ENCODE measurements at places on chromosomes 3 and 15.

- no peak for DNase-seq
Observed at GRCh38 chr3:192597506-192597905, 129.8 kb downstream of the FGF12 start.

DNA sequence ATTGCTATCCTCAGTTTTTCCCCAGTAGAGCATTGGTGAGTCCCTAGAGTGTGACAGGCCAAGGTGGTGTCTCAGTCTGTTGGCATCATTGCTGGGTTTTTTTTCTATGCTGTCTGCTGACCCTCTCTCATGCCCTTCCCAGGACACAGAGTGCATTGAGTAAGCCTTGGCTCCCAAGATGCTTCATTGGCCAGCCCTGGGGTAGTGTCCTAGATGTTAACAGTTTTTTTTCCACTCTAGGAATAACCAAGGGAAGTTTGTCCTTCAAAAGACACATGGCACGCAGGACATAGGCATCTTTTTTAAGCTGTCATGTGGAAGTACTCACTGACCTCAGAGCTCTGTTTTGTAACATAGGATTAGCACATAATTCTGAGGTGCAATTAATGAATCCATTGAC lies 19.5 kb downstream of the ADAMTSL3 start:
- no peak for DNase-seq

DNA sequence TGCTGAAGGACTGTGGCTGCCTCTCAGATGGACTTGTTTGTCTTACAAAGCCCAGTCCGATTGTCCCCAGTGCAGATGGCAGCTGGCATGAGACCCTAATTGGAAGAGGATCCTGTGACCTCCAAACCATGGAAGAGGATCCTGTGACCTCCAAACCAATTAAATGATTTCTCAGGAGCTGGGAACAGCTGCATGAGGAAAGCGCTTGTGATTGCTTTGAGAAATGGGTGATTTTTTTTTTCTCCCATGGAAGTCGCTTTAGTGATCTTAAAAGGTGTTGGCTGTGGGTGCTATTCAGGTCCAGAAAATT lies 68.4 kb upstream of the LARS2 start:
- DNase-seq, result no peak

GRCh38 chr3:159189994-159190669 lies 388.3 kb downstream of the MFSD1 start:
- DNase-seq, result no peak

GRCh38 chr15:39088156-39088555 lies 492.7 kb upstream of the THBS1 start:
- no peak for DNase-seq

DNA sequence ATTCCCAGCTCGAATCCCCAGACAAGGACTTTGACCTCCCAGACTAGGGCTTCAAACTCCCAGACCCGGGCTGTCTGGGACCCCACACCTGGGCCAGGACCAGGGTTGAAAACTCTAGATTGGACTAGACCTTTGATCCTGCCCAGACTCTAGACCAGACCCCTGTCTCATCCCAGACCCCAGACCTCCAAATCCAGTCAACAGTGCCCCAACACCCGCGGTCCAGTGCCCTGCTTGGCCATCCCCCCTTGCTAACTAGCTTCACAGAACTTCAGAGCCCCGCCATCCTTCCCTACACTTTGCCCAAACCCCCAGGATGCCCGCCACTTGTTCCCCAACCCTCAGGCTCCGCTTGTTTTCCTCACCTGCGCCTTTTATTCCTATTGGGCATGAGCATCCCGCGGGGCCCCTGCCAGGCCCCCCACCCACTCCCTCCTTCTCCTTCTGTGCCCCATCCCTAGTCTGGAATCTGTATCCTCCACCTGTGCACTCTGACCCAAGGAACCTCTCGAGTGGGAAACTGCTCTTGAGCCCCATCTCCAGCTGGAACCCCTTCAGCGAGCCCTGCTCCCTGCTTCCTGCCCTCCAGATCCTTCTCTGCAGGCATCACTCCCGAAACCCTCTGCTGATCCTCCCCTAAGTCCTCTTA lies 604 bp downstream of the GNAI2 start:
- DNase-seq, result no peak

DNA sequence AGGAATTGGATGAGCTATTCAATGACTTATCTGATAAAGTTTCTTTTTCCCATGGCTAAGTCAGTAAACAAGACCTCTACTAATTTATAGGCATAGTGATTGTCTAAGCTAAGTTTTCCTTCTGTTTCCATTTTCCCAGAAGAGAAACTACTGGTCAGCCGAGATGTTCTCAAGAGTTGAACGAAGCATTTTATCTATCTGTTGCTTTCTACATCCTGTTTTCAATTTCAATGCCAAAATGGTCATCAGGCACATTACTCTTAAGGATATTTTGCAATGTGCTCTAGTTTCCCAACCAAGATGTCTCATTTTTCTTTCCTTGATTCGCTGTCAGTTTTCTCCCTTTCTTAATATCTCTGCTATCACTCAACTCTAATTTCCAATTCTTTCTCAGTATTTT lies 228.7 kb downstream of the MBNL1 start:
- DNase-seq, result no peak

GRCh38 chr15:69034352-69034751 lies 19.9 kb downstream of the NOX5 start:
- DNase-seq, result no peak

DNA sequence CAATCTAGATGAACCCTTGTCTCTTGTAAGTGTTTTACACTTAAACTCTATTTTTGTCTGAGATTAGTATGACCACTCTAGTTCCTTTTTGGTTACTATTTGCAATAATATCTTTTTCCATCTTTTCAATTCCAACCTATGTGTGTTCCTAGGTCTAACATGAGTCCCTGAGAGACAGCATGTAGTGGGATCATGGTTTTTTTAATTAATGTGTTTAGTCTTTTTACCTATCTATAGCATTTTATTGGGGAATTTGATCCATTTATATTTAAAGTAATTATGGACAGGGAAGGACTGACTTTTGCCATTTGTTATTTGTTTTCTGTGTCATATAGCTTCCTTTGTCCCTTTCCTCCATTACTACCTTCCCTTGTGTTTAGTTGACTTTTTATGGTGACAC lies 21.7 kb downstream of the TNFSF10 start:
- DNase-seq, result no peak

GRCh38 chr3:131299836-131300235 lies 81.7 kb upstream of the NUDT16 start:
- DNase-seq, result no peak

DNA sequence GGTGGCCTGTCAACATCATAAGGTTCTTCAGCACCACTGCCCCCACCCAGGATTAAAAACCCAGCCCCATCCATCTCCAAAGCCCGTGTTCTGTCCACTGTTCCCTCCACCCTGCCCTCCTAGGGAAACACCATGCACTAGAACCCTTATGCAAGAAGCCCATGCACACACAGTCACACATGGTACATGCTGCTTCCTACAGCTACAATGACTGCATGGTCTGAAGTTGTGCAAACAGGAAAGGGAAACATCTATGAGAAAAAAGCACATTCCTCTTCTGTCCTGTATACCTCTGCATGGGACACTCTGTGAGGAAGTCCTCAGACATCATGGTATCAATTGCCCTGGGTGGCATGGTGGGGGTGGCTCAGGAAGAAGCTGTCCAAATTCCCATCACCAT lies 108.6 kb upstream of the MRPS22 start:
- DNase-seq, result no peak

DNA sequence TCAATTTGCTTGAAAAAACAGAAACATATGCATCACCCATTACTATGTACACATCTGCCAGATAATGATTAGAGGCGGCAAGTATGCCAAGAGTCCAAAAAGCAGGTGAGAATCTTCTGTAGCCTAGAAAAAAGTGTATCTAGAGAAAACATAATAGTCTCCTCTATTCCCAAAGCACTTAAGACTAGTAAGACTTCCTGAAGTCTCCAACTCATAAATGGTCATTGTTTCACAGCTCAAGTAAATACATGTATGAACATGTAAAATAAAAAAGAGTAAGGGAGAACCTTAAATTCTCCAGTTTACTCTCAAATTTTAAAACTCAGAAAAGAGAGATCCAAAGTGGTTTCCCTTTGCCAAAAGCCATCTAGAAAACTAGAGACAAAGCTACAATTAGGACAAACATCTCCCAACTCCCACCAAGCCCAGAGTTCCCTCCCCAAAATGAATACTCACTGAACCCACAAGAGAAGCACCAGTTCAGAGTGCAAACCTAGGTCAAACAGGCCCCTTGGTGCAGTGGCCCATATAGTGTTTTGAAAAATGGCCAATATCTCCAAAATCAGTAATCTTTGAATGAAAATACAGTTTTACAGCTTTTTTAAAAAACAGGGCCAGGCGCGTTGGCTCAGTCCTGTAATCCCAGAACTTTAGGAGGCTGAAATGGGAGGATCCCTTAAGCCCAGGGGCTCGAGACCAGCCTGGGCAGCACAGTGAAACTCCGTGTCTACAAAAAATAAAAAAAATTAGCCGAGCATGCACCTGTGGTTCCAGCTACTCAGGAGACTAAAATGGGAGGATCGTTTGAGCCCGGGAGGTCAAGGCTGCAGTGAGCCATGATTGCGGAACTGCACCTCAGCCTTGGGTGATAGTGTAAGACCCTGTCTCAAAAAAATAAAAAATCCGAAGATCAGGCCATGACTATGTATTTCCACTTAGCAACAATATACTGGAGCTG lies 11.0 kb upstream of the MAP4 start:
- DNase-seq, result no peak

- DNase-seq, result no peak
Observed at GRCh38 chr3:196115678-196116083, 33.8 kb upstream of the TFRC start.

DNA sequence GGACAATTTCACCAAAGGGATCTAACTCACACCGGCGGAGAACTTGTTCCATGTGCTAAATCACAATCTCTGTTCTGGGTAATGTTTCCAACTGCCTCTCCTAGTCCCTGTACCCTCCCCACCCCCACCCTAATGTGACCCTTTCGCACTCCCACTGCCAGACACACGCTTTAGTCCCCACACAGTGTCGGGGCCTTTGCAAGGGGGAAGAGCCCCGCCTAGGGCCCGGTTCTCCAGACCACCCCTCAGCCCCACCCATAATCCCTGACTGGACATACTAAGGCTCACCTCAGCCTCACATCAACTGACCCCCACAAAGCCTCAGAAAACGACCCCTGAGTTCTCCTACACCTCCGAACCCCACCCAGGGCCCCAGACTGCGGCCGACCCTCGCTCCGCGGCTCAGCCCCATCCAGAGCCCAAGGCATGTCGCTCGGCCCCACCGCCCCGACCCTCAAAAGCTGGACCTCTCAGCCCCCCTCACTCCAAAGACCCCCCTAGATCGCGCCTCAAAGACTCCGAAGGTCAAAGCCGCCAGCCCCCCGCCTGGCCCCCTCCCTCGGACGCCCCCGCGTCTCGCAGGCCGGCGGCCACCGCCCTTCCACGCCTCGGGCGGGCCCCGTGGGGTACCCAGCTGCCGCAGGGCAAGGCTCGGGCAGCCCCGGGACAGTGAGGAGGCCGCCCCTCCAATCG lies 72.0 kb upstream of the MAP4 start:
- DNase-seq, result no peak

GRCh38 chr15:88747111-88747510 lies 56.1 kb upstream of the ACAN start:
- DNase-seq, result no peak

GRCh38 chr15:92937901-92938300 lies 37.8 kb downstream of the CHD2 start:
- no peak for DNase-seq

- DNase-seq, result no peak
Observed at GRCh38 chr3:108485146-108485545, 25.2 kb downstream of the MYH15 start.

DNA sequence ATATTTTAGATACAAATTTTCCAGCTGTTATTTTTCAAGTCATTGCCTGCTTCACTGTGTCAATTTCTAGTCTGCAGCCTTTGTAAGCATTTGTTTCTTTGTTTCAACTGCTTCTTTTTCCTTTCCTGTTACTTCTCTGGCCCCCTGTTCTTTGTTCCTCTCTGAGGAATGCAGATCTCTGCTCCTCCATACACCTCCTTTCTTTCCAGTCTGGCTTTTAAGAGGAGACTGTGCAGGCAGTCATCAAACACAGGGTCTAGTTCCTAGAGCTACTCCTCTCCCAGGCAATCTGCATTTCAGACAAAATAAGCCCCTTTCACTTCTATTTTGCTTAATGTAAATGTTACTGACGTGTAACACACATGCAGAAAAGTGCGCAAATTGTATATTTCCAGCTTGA lies 502.9 kb downstream of the PDCD6IP start:
- DNase-seq, result no peak

GRCh38 chr3:58214484-58215316 lies 3.9 kb upstream of the DNASE1L3 start:
- DNase-seq, result no peak

DNA sequence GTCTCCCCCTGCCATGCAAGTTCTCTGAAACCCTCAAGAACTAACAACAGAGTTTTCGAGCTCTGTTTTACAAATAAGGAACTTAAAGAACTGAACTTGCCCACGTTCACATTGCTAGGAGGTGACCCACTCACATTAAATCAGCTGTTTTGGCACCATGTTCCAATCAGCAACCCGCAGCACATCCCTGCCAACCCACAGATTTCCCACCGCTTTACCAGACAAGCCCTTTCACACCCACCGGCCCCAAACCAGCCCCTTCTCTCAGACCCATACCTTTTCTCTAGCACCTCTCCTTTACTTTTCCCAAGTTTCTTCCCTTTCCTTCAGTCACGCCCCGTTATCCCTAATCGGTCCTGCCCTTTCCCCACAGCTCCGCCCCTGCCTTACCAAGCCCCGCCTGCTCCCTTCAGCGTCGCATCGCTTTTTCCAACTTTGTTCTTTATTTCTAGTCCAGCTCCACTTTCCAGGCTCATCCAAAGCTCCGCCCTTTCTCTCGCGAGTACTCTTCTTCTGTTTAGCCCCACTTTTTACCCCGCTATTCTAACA lies 804 bp upstream of the BRPF1 start:
- no peak for DNase-seq

- DNase-seq, result no peak
Observed at GRCh38 chr15:50355619-50355905, 564 bp upstream of the GABPB1 start.

- no peak for DNase-seq
Observed at GRCh38 chr3:55585856-55586255, 98.8 kb upstream of the WNT5A start.

DNA sequence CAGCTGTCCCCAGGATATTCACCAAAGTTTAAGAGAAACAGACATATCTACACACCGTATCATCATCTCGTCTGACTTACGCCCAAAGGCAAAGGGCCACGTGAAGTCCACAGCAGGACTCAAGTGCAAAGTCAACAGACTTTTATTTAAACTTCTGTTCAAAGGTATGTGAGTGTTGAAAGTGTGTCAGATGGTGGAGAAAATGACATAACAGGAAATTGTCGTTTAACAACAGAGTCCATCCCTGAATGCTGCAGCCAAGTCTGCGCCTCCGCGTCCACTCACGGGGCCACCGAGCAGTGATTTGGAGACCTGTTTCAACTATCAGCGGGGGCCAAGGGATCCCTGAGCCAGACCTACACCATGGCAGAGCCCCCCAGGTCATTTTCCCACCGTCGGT lies 165.6 kb downstream of the XXYLT1 start:
- no peak for DNase-seq

GRCh38 chr3:69695443-69695842 lies 43.8 kb upstream of the MITF start:
- DNase-seq, result no peak

- DNase-seq, result no peak
Observed at GRCh38 chr3:185935465-185936272, 2.1 kb downstream of the TRA2B start.

- DNase-seq, result no peak
Observed at GRCh38 chr3:112781599-112781998, 65.1 kb downstream of the CD200R1L start.
